ENCODE measurements at places on chromosomes 5 and 9. TPM values are rescaled to one million over a fixed set of nuclear protein-coding genes. Genes with fewer than 3 reads are reported as not detected.

- H3K27me3 ChIP-seq, result no peaks in the 10 kb centered on the region
- DNase-seq, result no peak
- peaks cover 3% of the 10 kb centered on the region for H3K36me3 ChIP-seq
- peaks cover 12% of the 10 kb centered on the region for H3K4me1 ChIP-seq
- no peak overlapping the region for H3K4me3 ChIP-seq
These were observed 95.6 kb upstream of the ZNF608 start for GRCh38 chr5:124841829-124842712.

- H3K4me3 ChIP-seq, result no peak overlapping the region
- DNase-seq, result no peak
- H3K27me3 ChIP-seq, result no peaks in the 10 kb centered on the region
- no peak overlapping the region for H3K27ac ChIP-seq
- no peaks in the 10 kb centered on the region for H3K36me3 ChIP-seq
- peaks cover 6% of the 10 kb centered on the region for H3K4me1 ChIP-seq
These were observed 171.4 kb upstream of the SGCD start for GRCh38 chr5:156155598-156155997.

- H3K27ac ChIP-seq, result no peak overlapping the region
- no peak overlapping the region for H3K4me3 ChIP-seq
- peaks cover 11% of the 10 kb centered on the region for H3K4me1 ChIP-seq
These were observed 77.9 kb downstream of the SEMA4D start for GRCh38 chr9:89419978-89420394.

- DNase-seq, result no peak
- no peaks in the 10 kb centered on the region for H3K27me3 ChIP-seq
- no peak overlapping the region for H3K4me3 ChIP-seq
- H3K36me3 ChIP-seq, result peaks cover 4% of the 10 kb centered on the region
- H3K4me1 ChIP-seq, result no peaks in the 10 kb centered on the region
These were observed 67.1 kb upstream of the CDK20 start for GRCh38 chr9:88041447-88041846.

GRCh38 chr5:125148076-125148475, 401.6 kb upstream of the ZNF608 start:
- H3K27ac ChIP-seq, result no peak overlapping the region
- no peaks in the 10 kb centered on the region for H3K36me3 ChIP-seq
- DNase-seq, result no peak
- peaks cover 45% of the 10 kb centered on the region for H3K4me1 ChIP-seq

DNA sequence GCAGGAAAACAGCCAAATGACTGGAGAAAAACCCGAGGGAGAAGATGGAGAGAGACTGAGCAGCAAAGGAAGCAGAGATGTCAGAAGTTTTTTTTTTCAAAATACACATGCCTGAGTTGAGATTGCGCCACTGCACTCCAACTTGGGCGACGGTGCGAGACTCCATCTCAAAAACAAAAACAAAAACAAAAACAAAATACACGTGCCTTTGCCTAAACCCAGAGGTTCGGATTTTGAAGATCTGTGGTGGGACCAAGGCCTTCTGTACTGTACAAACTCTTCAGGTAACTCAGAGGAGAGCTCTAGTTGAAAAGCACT, 38.8 kb upstream of the FBXW11 start:
- H3K4me1 ChIP-seq, result no peaks in the 10 kb centered on the region
- no peak for DNase-seq
- H3K27me3 ChIP-seq, result no peaks in the 10 kb centered on the region
- H3K36me3 ChIP-seq, result peaks cover 4% of the 10 kb centered on the region

DNA sequence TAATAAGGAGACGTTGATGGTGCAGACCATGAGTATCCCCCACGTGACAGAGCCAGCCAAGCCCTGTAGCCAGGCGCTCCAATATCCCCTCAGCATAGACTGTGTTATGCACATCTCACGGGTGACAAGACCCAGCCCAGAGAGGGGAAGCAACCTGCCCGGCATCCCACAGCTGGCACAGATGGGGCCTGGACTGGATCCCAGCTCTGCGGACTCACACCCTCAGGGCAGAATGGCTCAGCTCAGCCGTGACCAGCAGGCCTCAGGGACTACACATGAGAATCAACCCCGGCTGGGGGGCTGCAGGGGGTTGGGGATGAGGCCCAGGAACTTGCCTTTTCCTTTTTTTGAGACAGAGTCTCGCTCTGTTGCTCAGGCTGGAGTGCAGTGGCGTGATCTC, 11.7 kb downstream of the FIBCD1 start:
- peaks cover 21% of the 10 kb centered on the region for H3K4me1 ChIP-seq
- no peak overlapping the region for H3K4me3 ChIP-seq
- DNase-seq, result no peak
- H3K27me3 ChIP-seq, result peaks cover 15% of the 10 kb centered on the region
- H3K36me3 ChIP-seq, result no peaks in the 10 kb centered on the region

DNA sequence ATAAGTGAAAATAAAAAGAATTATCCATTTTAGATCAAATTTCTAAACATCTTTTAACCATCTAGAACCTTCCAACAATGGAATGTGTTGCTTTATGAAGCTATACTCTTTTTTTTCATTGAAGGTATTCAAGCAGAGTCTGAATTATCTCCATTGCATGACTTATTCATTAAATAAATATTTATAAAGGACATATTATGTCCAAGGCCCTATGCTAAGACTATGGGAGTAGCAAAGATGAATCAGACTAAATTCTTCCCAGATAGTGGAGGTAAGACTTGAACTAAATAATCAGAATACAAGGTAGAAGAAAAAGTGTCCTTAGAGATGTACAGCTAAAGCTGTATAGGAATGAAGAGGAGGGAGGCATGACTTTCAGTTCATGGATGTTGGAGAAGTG, 215.5 kb upstream of the RGMB start:
- no peak for DNase-seq
- H3K27ac ChIP-seq, result no peak overlapping the region
- no peaks in the 10 kb centered on the region for H3K4me1 ChIP-seq
- H3K27me3 ChIP-seq, result no peaks in the 10 kb centered on the region
- H3K36me3 ChIP-seq, result no peaks in the 10 kb centered on the region
- H3K4me3 ChIP-seq, result no peak overlapping the region

GRCh38 chr5:888638-889035, 4.0 kb downstream of the BRD9 start:
- peaks cover 9% of the 10 kb centered on the region for H3K36me3 ChIP-seq
- no peak overlapping the region for H3K27ac ChIP-seq
- DNase-seq, result no peak
- H3K4me1 ChIP-seq, result peaks cover 9% of the 10 kb centered on the region

- no peak overlapping the region for H3K4me3 ChIP-seq
- peaks cover 10% of the 10 kb centered on the region for H3K4me1 ChIP-seq
- no peak for DNase-seq
These were observed 310.9 kb downstream of the BNC2 start for GRCh38 chr9:16559418-16560188.

DNA sequence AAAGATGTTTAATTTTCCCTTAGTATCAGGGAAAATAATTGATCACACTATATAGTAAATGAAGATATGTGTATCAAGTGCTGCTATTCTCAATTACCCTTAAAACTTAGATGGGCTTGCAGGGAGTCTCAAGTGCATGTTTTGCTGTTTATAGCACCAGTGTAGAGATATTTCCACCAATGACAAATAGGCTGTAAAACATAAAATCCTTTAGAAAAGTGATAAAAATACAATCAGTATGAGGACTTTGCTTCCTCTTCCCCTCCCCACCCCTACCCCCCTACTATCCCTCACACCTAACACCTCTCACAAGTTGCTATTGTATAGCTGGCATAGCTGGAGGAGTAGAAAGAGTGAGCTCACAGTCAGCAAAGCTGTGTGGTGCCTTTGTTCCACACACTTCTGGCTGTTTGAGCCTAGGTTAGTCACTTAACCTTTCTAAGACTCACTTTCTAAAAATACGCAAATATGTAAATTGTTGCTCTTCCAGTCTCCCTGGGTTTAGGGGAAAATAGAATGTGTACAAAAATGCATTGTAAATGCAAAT, 93.1 kb downstream of the PDE4D start:
- H3K27ac ChIP-seq, result no peak overlapping the region
- no peak overlapping the region for H3K4me3 ChIP-seq
- H3K27me3 ChIP-seq, result no peaks in the 10 kb centered on the region
- no peaks in the 10 kb centered on the region for H3K36me3 ChIP-seq

GRCh38 chr9:26955222-26955903, 849 bp upstream of the IFT74 start:
- H3K4me1 ChIP-seq, result peaks cover 17% of the 10 kb centered on the region
- peak overlapping the region; percentile 98 for H3K27ac ChIP-seq
- no peak for DNase-seq
- H3K36me3 ChIP-seq, result no peaks in the 10 kb centered on the region
- no peaks in the 10 kb centered on the region for H3K27me3 ChIP-seq
- H3K4me3 ChIP-seq, result peak overlapping the region; percentile 97

- no peaks in the 10 kb centered on the region for H3K27me3 ChIP-seq
- H3K36me3 ChIP-seq, result peaks cover 6% of the 10 kb centered on the region
- DNase-seq, result no peak
- no peaks in the 10 kb centered on the region for H3K4me1 ChIP-seq
- H3K4me3 ChIP-seq, result no peak overlapping the region
- H3K27ac ChIP-seq, result no peak overlapping the region
These were observed 79.2 kb downstream of the AGTPBP1 start for GRCh38 chr9:85662573-85662972.

DNA sequence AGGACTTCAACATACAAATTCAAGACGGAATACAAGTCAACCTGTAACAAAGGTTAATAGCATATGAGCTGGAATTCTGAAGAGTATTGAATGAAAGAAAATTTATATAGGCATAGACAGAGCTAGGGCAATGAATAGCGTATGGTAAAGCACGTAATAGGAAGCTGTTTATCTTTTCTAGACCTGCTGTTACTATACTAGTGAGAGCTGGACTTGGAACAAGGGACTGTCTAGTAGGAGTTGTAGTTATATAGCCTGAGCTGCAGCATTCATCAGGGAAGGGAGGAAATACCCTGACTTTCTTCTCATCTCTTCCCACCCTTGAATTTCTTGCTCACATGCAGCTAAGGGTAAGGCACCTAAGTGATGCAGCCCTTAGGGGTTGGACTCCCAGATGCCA, 67.5 kb upstream of the PRLR start:
- H3K27me3 ChIP-seq, result no peaks in the 10 kb centered on the region
- DNase-seq, result no peak
- no peak overlapping the region for H3K27ac ChIP-seq
- peaks cover 8% of the 10 kb centered on the region for H3K4me1 ChIP-seq
- H3K36me3 ChIP-seq, result no peaks in the 10 kb centered on the region
- no peak overlapping the region for H3K4me3 ChIP-seq

- no peak for DNase-seq
- no peaks in the 10 kb centered on the region for H3K36me3 ChIP-seq
- H3K27ac ChIP-seq, result no peak overlapping the region
- H3K4me1 ChIP-seq, result peaks cover 5% of the 10 kb centered on the region
- H3K27me3 ChIP-seq, result peaks cover 3% of the 10 kb centered on the region
These were observed 558.9 kb upstream of the KLF4 start for GRCh38 chr9:108048406-108049025.

- no peaks in the 10 kb centered on the region for H3K27me3 ChIP-seq
- DNase-seq, result no peak
- no peaks in the 10 kb centered on the region for H3K36me3 ChIP-seq
- H3K27ac ChIP-seq, result no peak overlapping the region
- no peak overlapping the region for H3K4me3 ChIP-seq
- peaks cover 9% of the 10 kb centered on the region for H3K4me1 ChIP-seq
These were observed 1753.5 kb downstream of the EFNA5 start for GRCh38 chr5:105917189-105917588.

The NFIB gene
- total RNA-seq, result 76.4 TPM

The LECT2 gene
- not detected for total RNA-seq

The TLE4 gene
- 77.7 TPM for total RNA-seq

The NAIP gene
- total RNA-seq, result 16.4 TPM

The SCGB3A2 gene
- 1.4 TPM for total RNA-seq

The JAKMIP2 gene
- total RNA-seq, result 13.8 TPM

The CCL27 gene
- total RNA-seq, result 0.43 TPM

The PCDHB13 gene
- total RNA-seq, result 4.7 TPM

The KIAA0825 gene
- 3.1 TPM for total RNA-seq

The DAB2IP gene
- 57.2 TPM for total RNA-seq

The ACTBL2 gene
- not detected for total RNA-seq

The IL5 gene
- not detected for total RNA-seq

All from type B pancreatic cell (in vitro differentiated cells).